Spinal cord (tissue), 10 donors: ENCODE measurements at places on chromosomes 3 and 15. TPM values are rescaled to one million over a fixed set of nuclear protein-coding genes. Genes with fewer than 3 reads are reported as not detected.
A peak's percentile ranks its signal among the peaks of the same experiment; 100 is the strongest.

The MCTP2 gene
- polyA plus RNA-seq, result 0.76 TPM

DNA sequence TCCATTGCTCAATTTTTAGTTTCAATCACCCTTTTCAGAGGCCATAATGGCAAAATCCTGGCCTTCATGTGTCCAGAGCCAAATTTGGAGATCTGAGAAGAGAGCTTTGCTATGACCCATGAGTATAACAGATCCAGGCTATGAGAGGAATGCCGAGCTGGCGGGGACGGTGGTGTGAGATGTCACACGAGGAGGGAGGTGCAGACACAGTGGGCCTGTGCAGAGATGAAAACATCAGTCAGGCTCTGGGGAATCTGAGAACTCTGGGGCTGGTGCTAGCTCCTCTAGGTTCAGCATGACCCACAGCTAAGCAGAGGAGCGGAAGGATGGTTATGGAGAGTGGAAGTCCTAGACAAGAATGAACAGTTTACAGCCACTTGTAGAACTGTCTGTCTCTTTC lies 398.3 kb upstream of the ATP10A start:
- DNase-seq, result no peak

GRCh38 chr15:98769867-98770266 lies 121.5 kb downstream of the IGF1R start:
- DNase-seq, result no peak

The P2RY12 gene
- 110 TPM for polyA plus RNA-seq

- no peak for DNase-seq
Observed at GRCh38 chr15:31525988-31526665, 199.5 kb downstream of the KLF13 start.

DNA sequence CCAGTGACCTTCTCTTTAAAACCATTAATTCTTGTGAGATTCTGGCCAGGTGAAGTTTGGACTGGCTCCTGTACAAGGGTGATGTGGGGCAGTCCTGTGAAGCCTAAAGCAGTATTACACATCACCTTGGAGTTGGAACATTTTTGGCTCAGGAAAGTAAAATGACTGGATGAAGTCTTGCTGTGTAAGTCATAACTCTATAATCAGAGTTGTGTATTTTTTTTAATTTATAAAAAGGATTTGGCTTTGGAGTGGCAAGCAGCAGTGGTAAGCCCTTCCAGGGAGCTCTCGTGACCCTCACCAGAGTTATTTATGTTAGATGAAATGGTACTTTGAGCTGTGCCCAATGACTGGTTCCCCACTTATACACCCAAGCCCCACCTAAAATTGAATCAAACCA lies 331.2 kb upstream of the DCBLD2 start:
- no peak for DNase-seq

GRCh38 chr3:31882431-31882830 lies 98.6 kb downstream of the OSBPL10 start:
- no peak for DNase-seq

DNA sequence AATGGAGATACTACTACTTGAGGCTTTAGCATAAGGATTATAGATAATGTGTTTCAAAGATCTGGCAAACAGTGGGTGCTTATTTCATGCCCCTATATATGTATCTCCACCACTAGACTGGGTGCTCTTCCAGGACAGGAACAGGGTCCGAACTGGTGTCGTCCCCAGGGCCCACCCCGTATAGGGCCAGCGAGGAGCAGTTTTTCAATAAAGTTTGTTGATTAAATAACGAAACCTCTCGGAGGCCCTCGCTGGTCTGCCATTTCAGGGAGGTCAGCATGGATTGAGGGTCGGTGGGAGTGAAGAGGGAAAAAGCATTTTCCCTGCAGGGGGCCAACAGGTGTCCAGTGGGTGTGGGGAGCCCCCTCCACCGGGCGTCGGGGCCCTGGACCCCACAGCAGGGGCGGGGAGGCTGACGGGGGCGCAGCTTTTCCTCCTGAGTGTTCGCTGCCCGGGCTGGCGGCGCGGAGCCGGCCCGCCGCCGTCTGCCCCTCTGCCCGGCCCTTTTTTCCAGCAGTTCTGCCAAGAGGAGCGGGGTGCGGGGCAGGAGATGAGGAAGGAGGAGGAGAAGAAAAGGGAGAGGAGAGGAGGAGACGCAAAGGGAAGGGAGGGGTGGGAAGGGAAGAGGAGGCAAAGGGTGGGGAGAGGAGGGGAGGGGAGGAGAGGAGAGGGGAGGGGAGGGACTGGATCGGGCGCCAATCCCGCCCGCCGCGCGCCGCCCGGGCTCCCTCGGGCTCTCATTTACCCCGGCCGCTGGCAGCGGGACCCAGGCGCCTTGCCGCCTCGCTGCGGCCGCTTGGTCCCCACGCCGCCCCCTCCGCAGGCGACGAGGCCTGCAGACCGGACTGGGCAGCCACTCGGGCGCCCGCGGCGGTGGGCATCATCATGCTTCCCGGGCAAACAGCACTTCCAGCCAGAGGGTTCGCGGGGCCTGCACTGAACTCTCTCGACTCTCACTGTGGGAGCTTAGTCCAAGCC lies 66.3 kb downstream of the ISG20 start:
- peak; percentile 32 for DNase-seq

DNA sequence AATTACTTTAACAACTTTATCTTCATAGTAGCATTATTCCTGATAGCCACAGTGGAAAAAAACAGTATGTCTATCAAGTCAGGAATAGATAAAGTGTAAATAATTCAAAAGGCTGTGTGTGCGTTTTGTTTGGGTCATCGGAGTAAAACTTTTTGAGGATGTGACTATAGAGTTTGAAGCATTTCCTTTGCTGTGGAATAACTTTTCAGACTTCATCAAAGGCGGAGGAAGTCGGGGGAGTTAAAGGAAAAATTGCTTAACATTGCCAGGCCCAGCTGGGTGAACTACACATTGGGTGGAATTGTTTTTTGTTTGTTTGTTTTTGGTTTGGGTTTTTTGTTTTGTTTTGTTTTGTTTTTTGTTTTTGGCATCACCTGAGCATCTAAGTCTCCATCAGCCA lies 70.4 kb upstream of the CRTC3 start:
- DNase-seq, result no peak

The TIMP4 gene
- polyA plus RNA-seq, result 20.9 TPM

- DNase-seq, result no peak
Observed at GRCh38 chr15:67118808-67119207, 53.4 kb downstream of the SMAD3 start.

DNA sequence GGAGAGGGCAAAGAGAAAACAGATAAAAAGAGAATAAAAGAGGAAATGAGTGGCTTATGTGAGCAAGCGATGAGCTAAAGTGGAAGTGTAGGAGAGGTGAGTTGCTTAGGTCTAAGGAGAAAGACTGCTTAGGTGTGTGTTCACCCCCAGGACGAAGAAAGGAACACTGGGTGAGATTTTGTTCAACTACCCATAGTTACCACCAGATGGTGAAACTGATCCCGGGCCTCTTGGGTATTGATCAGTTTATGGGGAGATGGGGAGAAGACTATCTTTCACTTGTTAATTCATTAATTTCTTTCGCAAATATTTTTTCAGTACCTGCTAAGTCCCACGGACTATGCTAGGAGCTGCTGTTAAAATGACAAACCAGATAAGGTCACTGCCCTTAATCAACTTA lies 33.9 kb downstream of the GAP43 start:
- no peak for DNase-seq

DNA sequence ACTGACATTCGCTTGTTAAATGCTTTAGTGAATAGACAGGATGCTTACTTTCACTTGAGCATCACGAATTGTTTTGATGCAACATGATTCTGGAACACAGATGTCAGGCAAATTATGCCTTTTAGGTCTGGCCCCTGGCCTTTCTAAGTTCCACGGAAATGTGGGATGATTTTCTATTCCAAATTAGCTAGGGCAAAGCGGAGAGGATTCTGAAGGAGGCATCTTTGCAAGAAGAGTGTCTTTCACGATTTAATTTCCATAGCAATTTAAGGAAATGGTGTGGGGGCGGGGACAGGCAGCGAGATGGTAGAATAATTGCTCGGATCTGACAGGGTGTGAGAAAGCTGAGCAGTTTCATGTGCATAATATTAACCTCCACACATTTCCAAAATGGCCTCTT lies 238.5 kb upstream of the KCNMB2 start:
- no peak for DNase-seq

GRCh38 chr15:31169558-31169957 lies 68.0 kb upstream of the TRPM1 start:
- DNase-seq, result no peak

- DNase-seq, result no peak
Observed at GRCh38 chr15:84914351-84914750, 29.9 kb downstream of the SLC28A1 start.

- no peak for DNase-seq
Observed at GRCh38 chr15:38698254-38698653, 133.6 kb upstream of the RASGRP1 start.

- no peak for DNase-seq
Observed at GRCh38 chr15:95131131-95131556, 899.8 kb downstream of the MCTP2 start.

GRCh38 chr3:16550305-16550675 lies 36.8 kb upstream of the RFTN1 start:
- DNase-seq, result no peak

The TRIM42 gene
- not detected for polyA plus RNA-seq

DNA sequence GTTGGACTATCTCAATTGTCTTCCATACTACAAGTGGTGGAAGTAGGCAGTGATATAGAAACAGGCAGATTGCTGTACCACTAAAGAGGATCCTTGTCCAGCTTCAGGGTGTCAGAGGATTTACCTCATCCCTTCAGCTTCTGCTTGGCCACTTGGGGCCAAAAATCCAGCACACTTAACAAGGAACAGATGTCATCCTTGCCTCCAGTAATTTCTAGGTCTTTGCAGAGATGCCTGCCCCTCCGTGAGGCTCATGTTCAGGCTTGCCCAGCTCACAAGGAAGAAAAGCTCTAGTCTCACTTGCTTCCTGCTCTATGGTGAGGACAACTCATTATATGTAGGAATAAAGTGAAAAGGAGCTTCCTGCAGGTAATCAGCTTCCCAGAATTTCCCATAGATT lies 510.3 kb downstream of the EPHA3 start:
- DNase-seq, result no peak

GRCh38 chr3:115186351-115187148 lies 39.5 kb upstream of the ZBTB20 start:
- DNase-seq, result no peak

The ADIPOQ gene
- not detected for polyA plus RNA-seq

- DNase-seq, result peak; percentile 48
Observed at GRCh38 chr15:60375306-60375705, 22.5 kb downstream of the ANXA2 start.

- DNase-seq, result no peak
Observed at GRCh38 chr15:25711164-25711563, 152.0 kb downstream of the ATP10A start.

GRCh38 chr3:169790687-169791429 lies 17.7 kb downstream of the MYNN start:
- DNase-seq, result no peak

DNA sequence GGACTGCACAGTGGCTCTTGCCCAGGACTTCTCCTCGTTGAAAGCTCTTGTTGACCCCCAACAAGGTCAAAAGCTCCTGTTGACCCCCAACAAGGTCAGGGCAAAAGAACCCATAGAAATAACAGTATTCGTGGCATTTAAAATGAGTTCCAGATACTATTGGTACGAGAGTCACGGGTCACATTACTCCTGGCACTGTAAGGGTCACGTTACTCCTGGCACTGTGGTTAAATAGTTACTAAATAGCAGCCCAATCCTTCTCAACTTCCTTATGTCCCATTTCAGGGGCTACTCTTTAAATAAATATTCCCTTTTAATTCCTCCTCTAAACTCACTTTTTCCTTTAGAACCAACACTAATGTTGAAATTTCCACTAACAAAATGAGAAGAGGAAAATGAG lies 18.2 kb upstream of the ADCY5 start:
- DNase-seq, result no peak

DNA sequence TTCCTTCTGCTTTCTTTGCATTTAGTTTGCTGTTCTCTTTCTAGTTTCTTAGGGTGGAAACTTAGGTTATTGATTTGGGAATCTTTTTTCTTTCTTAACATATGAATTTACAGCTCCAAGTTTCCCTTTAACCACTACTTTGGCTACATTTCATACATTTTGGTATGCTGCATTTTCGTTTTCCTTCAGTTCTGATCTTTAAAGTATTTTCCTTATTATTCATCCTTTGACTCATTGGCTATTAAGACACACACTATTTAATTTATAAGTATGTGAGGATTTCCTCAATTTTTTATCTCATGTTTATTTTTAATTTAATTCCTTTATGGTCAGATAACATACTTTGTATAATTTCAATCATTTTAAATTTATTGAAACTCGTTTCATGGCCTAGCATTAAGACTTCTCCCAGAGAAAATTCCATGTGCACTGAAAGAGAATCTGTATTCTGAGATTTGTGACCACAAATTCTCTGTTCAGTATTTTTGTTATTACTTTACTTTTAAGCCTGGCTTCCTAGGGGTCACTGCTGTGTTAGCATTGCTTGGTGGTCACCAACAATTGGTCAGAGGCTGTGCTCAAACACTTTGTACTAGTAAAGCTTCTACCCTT lies 87.7 kb downstream of the CFAP20DC start:
- DNase-seq, result no peak

DNA sequence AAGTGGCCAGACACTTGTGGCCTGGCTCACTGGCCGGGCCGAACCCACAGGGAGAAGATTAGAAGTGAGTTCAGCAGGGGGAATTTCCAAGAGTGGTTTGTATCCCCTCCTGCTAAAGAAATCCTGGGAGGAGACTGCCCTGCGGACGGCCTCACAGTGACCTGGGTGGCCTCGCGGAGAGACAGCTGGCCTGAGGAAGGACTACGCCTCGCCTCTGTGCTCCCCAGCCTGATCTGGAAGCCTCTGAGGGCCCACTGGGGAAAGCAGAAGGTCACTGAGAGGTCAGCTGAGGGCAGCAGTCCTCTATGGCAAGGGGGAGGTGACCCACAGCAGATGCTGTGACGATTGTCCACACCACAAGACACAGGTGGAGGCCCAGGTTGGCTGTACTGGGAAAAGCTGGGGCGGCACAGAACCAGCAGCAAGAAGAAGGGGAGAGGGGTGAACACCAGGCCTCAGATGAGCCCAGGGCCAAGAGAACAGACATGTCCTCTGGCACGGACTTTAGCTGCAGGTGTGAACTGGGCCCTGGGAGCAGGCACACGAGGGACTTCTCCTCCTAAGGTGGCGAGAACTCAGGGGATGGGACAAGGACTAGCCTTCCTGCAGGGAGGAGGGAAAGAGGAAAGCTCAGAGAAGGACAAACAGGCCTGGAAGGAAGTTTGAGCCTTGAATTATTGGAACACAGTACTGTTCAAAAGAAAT lies 37.2 kb upstream of the DLG1 start:
- no peak for DNase-seq

The TLR9 gene
- 0.41 TPM for polyA plus RNA-seq

The ADGRG7 gene
- polyA plus RNA-seq, result not detected

The SLC28A2 gene
- polyA plus RNA-seq, result 0.32 TPM

GRCh38 chr15:58552505-58553364 lies 120.9 kb downstream of the LIPC start:
- no peak for DNase-seq

- no peak for DNase-seq
Observed at GRCh38 chr3:41088882-41089281, 110.4 kb upstream of the CTNNB1 start.
